ENCODE measurements at places on chromosomes 12 and 14.

DNA sequence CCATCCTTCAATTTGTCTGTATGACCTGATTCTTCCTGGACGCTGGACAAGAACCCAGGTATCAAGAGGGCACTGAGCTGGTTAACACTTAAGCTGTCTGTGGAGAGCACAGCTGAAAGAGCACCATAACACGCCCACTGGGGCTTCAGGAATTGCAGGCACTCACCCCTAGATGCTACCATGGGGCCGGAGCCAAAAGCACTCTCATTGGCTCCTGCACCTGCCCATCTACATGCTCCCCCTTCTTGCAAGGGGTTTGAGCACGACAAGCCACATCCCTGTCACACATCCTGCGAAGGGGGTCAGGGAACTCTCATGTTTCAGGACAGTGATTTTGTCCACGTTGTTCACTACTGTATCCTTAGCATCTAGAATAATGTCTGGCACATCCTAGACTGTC, 35.1 kb upstream of the TBC1D15 start:
- no peak for DNase-seq

DNA sequence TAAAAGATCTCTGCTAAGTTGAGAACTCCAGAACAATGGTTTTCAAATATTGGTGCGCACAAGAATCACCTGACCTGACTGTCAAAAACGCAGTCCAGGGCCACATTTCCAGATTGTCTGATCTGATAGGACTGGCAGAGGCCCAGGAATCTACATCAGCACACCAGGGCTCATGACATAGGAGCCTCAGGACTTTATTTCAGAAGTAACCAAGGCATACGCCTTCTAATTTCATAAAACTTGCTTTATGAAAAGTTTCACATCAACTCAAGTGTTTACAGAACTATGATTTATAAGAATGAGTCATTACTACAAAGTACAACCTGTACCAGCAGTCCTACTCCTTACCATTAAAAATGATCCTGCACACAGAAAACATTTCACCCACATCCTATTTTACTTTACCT, 47.7 kb upstream of the PTPRO start:
- no peak for DNase-seq

- no peak for DNase-seq
These were observed 114.8 kb downstream of the BCL11B start for GRCh38 chr14:99157246-99157645.

GRCh38 chr14:81326451-81326850, 73.7 kb downstream of the STON2 start:
- DNase-seq = no peak

DNA sequence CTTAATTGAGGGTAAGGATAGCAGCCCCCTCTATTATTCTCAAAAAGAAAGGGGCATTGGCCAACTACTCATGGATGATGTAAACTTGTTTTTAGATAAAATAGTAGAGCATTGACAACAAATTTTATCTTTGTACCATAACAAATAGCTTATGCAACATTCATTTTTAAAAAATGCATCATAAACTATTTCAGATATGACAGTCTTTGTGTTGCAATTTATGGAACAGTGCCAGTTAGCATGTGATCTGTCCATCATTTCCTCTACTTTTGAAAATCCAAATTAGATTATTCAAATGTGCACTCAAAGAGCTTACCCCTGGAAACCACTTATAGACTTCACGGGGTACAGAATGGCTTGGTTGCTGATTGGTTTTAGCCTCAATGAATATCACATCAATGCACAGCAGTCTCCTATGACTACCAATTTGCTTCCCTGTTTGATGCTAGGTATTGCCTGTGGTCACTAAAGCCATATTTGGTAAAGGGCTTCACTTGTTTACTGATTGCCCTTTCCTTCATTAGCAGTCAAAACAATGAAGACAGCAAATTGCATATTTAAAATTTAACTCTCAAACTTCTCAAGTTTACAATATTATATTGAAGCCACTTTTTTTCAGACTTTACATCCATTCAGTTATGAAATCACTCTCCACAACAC, 274.9 kb upstream of the MGAT4C start:
- DNase-seq = no peak
